ENCODE measurements at places on chromosomes 12 and 14.

- DNase-seq: no peak
These were observed 707.8 kb downstream of the FLRT2 start for GRCh38 chr14:86237733-86238132.

DNA sequence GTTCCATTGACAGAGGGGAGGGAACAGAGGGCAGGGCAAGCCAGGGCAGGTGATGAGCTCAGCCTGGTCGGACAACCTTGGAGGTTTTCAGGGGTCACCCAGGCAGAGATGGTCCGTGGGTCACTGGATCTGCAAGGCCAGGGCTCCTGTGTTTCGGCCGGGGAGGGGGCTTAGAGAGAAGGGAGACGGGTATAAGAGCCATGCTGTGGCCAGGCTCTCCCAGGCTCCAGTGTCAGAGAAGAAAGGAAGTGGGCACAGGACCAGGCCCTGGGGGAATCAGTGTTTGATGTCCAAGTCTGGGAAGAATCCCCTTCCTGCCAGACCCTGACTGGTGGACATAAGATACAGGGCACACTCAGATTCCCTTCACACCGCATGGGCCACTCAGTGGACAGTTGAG, 36.9 kb downstream of the DIO3 start:
- DNase-seq: no peak

DNA sequence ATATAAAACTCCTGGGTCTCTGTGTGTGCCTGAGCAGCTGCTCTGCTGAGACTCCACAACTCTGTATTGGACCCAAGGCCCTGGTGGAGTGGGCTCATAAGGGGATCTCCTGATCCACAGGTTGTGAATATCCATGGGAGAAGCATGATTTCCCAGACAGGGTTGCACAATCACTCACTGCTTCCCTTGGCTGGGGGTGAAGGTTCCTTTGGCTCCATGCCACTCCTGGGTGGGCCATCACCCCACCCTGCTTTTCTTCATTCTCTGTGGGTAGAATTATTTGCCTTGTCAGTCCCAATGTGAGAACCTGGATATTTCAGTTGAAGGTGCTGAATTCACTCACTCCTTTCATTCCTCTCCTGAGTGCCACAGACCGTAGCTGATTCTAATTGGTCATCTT, 205.2 kb upstream of the TMEM260 start:
- no peak for DNase-seq

GRCh38 chr14:71487449-71487848, 444.8 kb upstream of the RGS6 start:
- no peak for DNase-seq

- DNase-seq: no peak
These were observed 710 bp upstream of the FOS start for GRCh38 chr14:75277815-75278421.

- DNase-seq: no peak
These were observed 5.5 kb upstream of the ATN1 start for GRCh38 chr12:6921996-6922946.

GRCh38 chr12:131773582-131774221, 54.5 kb upstream of the MMP17 start:
- DNase-seq: no peak

DNA sequence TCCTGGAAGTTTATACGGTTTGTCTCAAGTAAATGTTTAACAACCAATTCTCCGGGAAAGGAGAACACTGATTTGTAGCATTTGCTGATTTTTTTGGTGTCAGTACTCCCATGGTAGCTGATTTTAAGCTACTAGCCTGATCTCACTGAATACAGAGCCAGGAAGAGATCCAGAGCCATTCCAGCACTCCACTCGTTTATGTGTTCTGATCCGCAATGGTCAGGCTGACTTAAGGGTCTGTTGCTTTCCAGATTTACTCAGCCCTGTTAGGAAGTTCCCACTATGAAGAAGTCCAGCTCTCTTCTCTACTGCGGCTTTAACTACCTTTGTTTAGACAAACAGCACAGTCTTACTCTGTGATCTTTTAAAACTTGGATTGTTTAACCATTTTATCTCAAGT, 38.0 kb upstream of the NID2 start:
- DNase-seq: no peak

GRCh38 chr14:101731187-101732080, 30.1 kb upstream of the PPP2R5C start:
- DNase-seq: peak; percentile 56

DNA sequence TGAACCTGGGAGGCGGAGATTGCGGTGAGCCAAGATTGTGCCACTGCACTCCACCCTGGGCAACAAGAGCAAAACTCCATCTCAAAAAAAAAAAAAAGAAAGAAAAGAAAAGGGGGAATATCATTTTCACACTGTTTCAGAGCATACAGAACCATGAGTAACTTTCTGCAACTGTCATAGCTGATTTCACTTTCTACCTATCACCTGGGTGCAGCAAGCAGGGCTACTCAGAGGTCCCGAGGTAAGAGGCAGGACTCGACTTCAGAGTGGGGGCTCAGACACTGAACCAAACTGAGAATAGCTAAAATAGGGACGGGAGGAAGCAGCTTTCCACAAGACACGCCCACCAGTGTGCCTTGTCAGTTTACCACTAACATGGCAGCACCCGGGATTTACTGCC, 29.8 kb downstream of the OR10P1 start:
- no peak for DNase-seq

- no peak for DNase-seq
These were observed 40.4 kb downstream of the KLC1 start for GRCh38 chr14:103669370-103669769.

DNA sequence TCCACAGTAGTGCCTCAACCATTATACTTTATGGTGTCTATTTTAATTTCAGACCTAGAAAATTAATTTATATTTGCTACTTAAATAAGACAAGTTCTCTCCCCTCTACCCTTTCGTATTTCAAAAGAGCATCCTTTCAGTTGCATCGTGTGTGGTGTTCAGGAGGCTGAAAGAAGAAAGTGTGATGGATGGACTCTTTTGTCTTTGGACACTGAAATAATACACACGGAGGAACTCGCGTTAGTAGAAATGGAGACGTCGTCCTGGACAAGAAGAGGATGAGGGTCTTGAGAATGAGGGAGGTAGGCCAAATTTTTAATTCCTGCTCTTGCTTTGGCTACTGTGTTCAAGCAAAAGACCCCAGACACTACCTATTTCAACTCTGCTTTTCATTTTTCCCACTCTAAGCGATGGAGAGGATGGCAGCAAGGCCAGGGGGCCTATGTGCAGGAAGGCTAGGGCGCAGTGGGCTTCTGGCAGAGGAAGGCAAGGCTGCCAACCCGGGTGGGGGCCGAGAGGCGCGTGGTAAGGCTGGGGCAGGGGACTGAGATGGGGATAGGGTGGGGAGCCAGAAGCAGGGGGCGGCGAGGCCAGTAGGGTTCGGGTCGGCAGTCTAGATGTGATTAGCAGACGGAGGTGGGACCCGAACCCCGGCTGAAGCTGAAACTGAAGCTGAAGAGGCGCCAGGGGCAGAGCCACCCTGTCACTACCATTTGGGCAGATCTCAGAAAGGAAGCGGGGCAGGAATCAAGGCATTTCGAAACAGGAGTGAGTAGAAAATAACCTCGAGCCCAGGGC, 722 bp downstream of the TMED8 start:
- peak; percentile 9 for DNase-seq

DNA sequence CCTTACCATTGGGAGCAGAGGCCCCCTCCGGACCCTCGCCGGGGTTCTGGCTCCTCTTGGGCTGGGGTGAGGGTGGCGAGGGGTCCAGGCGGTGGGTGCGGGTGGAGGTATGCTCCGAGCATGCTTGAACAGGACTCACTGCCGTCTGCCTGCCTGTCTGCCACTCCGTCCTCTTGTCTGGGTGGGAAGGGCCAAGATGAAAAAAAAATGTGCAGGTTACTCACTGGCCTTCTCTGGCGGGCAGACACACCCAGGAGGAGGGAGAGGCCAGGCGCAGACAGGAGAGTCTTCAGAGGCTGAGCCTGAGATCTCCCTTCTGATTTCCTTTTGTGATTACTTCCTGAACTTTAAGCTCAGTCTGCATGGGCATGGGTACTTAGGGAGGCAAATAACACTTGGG, 76.1 kb downstream of the STON2 start:
- DNase-seq: no peak

- no peak for DNase-seq
These were observed 13.9 kb downstream of the RTL1 start for GRCh38 chr14:100889641-100890040.

DNA sequence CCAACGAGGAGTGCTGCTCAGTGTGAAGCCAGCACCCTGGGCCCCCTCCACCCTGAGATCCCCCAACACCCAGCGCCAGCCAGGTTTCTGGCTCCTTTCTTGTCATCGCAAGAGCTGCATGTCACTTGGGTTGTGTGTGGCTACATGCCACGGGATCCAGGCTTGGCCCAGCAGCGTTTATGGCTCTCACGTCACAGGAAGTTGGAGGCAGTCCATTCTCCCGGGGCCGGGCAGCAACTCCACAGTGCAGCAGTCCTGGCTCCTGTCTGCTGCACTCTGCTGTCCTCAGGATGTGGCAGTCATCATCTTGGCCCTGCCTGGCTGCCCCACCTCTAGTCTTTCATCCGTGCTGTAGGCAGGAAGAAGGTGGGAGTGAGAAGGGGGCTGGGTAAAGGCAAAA, 78.3 kb downstream of the AACS start:
- peak; percentile 69 for DNase-seq

DNA sequence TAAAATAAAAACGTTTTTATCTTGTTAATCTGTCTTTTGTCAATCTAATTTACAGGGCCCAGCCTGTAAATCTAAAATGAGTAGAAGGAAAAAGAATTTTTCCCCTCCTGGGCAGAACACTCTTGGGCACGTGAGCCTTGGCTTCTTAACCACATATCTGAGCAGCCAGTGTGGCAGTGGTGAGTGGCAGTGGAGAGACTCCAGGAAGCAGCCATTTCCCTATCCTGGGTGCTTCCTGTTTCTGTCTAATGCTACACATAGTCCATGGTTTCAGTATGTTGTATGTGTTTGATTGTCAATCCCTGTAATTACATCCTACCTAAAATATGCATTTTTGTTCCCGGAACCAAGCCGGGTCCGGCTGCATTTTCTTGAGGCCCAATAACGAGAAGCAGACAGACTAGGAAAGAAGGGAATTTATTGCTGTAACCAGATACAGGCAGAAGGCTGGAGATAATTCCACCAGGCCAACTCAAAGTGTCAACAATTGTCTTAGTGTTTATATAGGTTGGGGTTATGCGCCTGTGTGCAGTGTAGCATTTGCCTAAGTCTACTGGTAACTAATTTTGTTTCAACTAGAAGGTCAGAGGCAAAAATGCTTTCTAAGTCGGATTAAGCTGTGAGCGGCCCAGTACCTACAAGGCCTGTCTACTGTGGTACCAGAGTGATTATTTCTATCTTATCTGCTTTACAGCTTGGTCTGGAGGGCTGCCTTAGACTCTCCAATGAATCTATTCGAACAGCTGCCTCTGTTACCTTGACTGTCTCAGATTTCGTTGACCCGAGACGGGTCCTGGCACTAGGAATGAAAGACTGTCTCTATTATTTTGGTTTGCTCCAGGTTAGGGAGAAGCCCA, 82.4 kb upstream of the RESF1 start:
- DNase-seq: no peak

GRCh38 chr12:59645242-59645641, 49.4 kb downstream of the SLC16A7 start:
- DNase-seq: no peak

DNA sequence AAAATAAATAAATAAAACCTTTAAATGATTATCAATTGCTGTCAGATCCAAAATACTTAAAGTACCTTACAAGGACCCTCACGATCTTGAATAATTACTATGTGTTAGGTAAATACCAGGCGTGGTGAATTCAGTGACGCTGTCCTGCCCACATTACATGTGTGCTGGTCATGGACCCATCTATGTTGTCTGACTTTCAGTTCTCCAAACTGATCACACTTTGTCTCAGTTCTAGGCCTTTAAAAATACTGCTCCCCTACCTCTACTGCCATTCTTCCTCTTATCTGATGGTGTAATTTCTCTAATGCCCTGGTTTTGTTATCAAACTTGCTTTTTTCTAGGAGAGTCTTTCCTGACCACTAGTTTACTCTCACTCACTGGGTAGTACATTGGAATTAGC, 520.7 kb downstream of the TRHDE start:
- DNase-seq: no peak

DNA sequence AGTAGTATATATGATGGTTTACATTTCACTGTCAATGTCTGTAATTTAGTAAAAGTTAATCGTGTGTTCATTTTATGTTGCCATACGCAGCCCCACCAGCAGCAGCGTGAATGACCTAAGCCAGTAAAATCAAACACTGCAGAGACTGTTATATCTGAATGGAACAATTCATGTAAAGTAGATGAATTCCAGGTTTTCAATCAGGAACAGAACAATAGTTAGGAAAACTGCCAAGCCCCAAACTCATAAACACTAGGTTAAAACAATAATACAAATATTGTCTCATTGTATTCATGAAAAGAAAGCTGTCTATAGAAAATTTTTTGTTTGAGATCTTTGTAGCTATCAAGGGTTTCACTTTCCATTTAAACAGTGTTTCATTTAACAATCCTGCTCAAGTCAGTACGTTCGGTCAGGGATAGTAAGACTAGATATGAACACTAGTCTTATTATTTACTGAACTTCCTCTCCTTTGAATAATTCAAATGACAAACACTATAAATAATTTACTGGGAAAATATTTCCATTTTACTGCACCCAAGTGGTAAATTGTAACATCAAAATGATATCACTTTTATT, 256.8 kb upstream of the FLRT2 start:
- DNase-seq: no peak

GRCh38 chr12:43848226-43848507, 12.3 kb downstream of the TMEM117 start:
- no peak for DNase-seq

DNA sequence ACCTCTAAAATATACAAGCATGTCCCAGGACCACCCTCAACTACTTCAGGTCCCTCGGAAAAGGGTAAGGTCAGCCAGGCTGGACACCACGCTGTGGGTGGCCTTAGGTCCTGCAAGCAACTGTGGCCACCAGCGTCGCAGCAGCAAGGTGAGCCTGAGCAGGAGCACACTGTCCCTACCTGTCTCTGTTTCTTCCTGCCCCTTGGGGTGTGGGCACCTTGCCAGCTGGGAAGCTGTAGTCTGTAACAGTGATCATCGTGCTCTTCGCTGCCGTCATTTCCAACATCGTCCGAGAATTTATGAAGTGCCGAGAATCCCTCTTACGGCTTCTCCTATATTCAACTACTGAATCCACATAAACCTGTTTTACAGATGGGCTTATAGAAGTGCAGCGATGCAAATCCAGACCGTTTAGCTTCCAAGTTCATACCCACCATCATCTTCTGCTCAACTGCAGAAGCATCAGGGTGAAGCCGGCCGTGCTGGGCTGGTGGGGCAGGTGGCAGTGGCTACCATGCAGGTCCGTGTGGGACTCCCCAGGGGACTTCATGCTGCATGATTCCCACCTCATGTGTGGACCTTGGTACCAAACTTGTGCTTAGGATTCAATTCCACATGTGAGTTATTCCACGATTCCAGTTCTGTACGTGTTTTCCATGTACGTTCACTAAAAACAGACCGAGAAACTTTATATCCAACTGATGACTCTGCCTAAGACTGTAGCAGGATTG, 361.3 kb upstream of the SFSWAP start:
- no peak for DNase-seq

GRCh38 chr12:49340095-49340870, 3.3 kb upstream of the C1QL4 start:
- DNase-seq: no peak

- peak; percentile 84 for DNase-seq
These were observed 21.4 kb upstream of the VSX2 start for GRCh38 chr14:74217672-74218448.

Measured in foreskin fibroblast (primary cell).